Endodermal cell (in vitro differentiated cells): ENCODE measurements at places on chromosomes 16 and 17.
A peak's percentile ranks its signal among the peaks of the same experiment; 100 is the strongest.

GRCh38 chr17:35242158-35242804, 591 bp upstream of the SLFN5 start:
- peak overlapping the region; percentile 95 for H3K4me3 ChIP-seq
- H3K36me3 ChIP-seq: no peaks in the 10 kb centered on the region
- H3K27ac ChIP-seq: no peak overlapping the region
- H3K27me3 ChIP-seq: no peaks in the 10 kb centered on the region
- peaks cover 8% of the 10 kb centered on the region for H3K4me1 ChIP-seq

- H3K27me3 ChIP-seq: no peaks in the 10 kb centered on the region
- DNase-seq: peak; percentile 54
- H3K4me1 ChIP-seq: peaks cover 3% of the 10 kb centered on the region
- H3K27ac ChIP-seq: no peak overlapping the region
Measured at GRCh38 chr17:82239926-82240505, 11.2 kb downstream of the SLC16A3 start.

- peaks cover under 1% of the 10 kb centered on the region for H3K4me1 ChIP-seq
- no peaks in the 10 kb centered on the region for H3K36me3 ChIP-seq
- H3K4me3 ChIP-seq: no peak overlapping the region
- no peak overlapping the region for H3K27ac ChIP-seq
- H3K27me3 ChIP-seq: no peaks in the 10 kb centered on the region
Measured at GRCh38 chr16:76800196-76800595, 390.8 kb upstream of the MON1B start.

DNA sequence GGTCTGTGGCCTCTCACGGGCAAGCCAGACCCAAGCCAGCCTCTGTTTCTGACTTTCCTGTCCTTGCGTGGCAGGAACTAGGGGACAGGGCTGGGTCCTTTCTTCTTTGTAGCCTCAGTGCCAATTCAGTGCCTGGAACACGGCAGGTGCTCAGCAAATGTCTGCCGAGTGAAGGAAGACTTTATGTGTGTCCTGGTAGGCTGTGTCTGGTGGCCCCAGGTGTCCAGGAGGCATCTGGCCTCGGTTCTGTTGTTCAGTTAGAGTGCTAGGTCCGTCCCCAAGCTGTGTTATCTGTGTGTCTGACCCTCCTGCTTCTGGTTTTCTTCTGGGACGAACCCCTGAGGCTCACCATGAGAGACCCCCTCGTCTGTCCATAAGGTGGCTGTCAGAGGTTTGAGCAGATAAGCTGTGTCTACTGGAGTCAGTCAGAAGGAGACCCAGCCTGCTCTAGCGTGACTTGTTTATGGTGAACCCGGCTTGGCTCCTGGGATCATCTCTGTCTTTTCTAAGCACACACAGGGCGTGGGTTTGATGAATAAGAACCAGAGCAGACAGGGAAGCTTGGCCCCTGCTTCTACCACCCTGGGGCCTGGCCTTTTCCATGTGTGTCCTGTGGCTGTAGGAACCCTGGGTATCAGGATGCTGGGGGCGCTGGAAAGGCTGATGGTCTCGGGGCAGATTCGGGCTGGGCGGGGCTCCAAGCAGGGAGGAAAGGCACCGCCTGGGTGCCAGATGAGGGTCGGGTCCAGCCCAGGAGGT, 39.3 kb downstream of the ENGASE start:
- peaks cover 6% of the 10 kb centered on the region for H3K4me1 ChIP-seq
- no peaks in the 10 kb centered on the region for H3K27me3 ChIP-seq
- H3K36me3 ChIP-seq: no peaks in the 10 kb centered on the region
- no peak overlapping the region for H3K4me3 ChIP-seq
- DNase-seq: no peak

- H3K4me3 ChIP-seq: no peak overlapping the region
- peak; percentile 48 for DNase-seq
- H3K4me1 ChIP-seq: no peaks in the 10 kb centered on the region
- no peak overlapping the region for H3K27ac ChIP-seq
Measured at GRCh38 chr16:78727536-78727935, 628.1 kb downstream of the WWOX start.

DNA sequence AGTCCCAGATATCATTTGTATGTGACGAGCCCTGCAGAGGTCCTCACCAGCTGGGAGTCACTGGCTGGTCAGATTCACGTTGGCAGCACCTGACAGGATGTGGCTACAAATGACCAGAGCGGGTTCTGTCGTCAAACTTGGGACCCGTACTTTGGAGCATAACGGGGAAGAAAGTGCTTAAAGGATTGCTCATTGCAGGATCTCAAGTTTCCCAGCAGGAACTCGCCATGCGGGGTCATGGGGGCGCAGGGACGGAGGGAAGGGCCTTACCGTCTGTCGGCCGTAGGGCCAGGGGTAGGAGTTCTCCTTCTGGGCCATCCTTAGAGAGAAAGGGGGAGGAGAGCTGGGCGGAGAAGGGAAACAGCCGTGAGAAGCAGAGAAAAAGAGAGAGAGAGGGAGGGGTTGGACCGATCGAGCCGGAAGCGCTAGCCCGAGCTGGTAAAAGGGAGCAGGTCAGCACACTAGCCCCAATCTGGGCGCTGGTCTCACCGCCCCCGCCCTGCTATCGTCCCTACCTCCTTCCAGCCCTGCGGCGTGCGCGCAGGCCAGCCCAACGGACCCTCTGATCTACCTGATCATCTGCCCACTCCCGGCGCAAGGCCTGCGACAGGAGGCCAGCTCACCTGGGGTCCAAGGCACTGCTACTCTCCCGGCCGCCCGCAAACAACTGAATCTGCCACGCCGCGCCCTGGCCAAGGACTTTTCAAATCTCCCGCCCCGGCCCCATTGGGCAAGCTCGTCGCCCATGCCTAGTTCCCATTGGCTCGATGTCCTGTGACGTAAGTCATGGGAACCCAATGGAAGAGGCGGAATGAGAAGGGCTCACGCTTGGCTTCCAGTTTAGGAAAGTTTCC, at the start of gene AURKB:
Gene AURKB, minus strand, starts transcription at position 669 of the 854 bp plus-strand sequence. Its CDS starts 351 bp downstream, at position 318.
- no peaks in the 10 kb centered on the region for H3K27me3 ChIP-seq
- peak within 1 kb of the TSS; percentile 96 for H3K4me3 ChIP-seq
- H3K27ac ChIP-seq: peak within 1 kb of the TSS; percentile 72

DNA sequence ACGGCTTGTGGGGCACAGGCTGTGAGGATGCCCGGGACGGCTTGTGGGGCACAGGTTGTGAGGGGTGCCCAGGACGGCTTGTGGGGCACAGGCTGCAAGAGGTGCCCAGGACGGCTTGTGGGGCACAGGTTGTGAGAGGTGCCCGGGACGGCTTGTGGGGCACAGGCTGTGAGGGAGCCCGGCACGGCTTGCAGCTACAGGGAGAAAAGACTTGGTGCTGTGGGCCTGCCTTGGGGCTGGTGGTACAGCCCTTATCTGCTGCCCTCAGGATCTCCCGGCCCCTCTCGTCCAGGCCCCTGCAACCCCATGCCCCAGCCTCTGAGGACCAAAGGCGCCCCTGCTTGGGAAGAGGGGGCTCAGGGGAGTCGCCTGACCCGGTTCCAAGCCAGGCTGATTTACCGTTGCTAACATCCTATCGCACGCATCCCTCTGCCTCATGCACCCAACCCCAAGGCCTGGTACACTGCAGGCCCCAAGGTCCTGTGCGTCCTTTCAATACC, 5.0 kb upstream of the HBM start:
- no peak overlapping the region for H3K4me3 ChIP-seq
- DNase-seq: no peak
- H3K36me3 ChIP-seq: no peaks in the 10 kb centered on the region
- H3K27me3 ChIP-seq: peaks cover 79% of the 10 kb centered on the region
- H3K4me1 ChIP-seq: no peaks in the 10 kb centered on the region

DNA sequence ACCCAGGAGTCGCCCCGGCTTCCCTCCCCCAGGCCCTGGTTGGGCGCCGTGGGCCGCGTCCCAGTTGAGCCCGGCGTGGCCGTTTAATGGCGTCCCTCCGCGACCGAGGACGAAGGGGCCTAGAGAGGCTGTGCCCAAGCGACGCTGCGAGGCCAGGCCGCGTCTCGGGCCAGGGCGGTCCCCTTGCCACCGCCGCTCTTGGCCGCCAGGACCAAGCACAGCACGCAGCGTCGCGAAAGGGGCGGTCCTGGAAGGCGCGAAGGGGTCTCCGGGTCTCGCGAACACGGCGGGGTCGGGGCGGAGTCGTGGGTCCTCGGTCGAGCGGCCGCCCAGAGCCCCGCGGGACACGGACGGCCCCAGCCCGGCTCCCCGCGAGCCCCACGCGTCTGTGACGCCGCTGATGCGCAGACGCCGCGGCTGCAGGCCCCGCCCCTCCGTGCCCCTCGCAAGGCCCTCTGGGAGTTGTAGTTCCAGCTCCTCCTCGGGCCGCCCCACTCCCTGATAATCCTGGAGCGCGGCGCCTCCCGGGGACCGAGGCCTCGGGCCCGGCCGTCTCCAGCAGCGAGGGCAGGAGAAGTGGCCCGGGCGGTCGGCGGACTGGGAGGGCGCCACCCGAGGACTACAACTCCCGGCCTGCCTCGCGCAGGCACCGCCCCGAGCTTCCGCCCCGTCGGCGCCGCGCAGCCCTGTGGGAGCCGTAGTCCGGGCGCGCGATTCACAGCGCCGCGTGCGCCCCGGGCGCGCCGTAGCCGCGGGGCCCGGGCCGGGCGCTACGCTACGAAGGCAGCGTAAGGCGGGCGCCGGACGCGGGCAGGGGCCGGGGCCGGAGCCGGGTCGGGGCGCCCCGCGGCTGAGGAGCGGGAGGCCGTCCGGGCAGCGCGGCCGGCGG, at the start of gene CAPN15:
Gene CAPN15, plus strand, starts transcription at position 698 of the 889 bp plus-strand sequence. CDS start 19,127 bp downstream, outside the sequence.
- peak within 1 kb of the TSS; percentile 84 for H3K27ac ChIP-seq
- H3K4me3 ChIP-seq: peak within 1 kb of the TSS; percentile 91
- peak; percentile 94 for DNase-seq
- H3K27me3 ChIP-seq: no peaks in the 10 kb centered on the region

DNA sequence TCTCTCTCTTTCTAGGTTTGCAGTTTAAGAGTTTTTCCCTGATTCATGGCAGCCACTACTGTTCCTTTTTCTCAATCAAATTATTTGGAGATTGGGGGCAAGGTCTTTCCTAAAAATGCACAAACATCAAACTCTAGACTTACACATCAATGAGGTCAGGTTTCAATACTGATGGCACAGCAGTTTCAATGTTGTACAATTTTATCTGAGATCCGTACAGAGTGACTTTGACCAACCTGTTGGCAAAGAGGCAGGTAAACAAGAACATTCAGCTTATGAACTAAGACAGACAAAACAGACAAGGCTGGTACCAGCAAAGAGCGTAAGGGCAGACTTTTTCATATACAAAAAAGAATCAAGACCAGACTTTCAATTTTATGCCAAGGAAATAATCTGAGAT, 58.0 kb upstream of the GSG1L start:
- no peak overlapping the region for H3K27ac ChIP-seq
- peaks cover 75% of the 10 kb centered on the region for H3K36me3 ChIP-seq
- no peak overlapping the region for H3K4me3 ChIP-seq
- peaks cover 16% of the 10 kb centered on the region for H3K4me1 ChIP-seq
- H3K27me3 ChIP-seq: no peaks in the 10 kb centered on the region

- no peak for DNase-seq
- H3K36me3 ChIP-seq: peaks cover 13% of the 10 kb centered on the region
- H3K4me3 ChIP-seq: no peak overlapping the region
- H3K4me1 ChIP-seq: peaks cover 17% of the 10 kb centered on the region
Measured at GRCh38 chr16:3857189-3858043, 23.1 kb downstream of the CREBBP start.

DNA sequence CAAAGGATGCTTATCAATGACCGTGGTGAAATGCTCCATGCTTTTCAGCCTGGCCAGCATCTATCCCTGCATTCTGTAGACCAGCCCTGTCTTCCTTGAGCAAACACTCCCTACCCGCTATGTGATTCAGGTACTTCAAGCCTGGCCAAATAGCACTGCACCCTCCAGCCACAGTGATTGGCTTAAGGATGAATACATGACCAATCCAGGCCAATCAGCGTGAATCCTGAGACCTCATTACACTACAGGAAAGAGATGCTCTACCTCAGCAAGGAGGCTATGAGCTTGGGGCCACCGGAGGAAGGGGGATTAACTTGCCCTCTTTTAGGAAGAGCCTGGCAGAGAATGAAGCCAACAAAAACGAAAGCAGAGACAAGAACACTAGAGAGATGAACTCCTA, 162.5 kb downstream of the ZNF423 start:
- H3K27ac ChIP-seq: no peak overlapping the region
- DNase-seq: peak; percentile 61
- peaks cover 25% of the 10 kb centered on the region for H3K4me1 ChIP-seq
- no peak overlapping the region for H3K4me3 ChIP-seq
- no peaks in the 10 kb centered on the region for H3K27me3 ChIP-seq

GRCh38 chr17:72053449-72053848, 67.4 kb upstream of the SOX9 start:
- DNase-seq: peak; percentile 82
- H3K27me3 ChIP-seq: no peaks in the 10 kb centered on the region
- H3K4me1 ChIP-seq: peaks cover 5% of the 10 kb centered on the region
- no peak overlapping the region for H3K4me3 ChIP-seq
- H3K27ac ChIP-seq: no peak overlapping the region

DNA sequence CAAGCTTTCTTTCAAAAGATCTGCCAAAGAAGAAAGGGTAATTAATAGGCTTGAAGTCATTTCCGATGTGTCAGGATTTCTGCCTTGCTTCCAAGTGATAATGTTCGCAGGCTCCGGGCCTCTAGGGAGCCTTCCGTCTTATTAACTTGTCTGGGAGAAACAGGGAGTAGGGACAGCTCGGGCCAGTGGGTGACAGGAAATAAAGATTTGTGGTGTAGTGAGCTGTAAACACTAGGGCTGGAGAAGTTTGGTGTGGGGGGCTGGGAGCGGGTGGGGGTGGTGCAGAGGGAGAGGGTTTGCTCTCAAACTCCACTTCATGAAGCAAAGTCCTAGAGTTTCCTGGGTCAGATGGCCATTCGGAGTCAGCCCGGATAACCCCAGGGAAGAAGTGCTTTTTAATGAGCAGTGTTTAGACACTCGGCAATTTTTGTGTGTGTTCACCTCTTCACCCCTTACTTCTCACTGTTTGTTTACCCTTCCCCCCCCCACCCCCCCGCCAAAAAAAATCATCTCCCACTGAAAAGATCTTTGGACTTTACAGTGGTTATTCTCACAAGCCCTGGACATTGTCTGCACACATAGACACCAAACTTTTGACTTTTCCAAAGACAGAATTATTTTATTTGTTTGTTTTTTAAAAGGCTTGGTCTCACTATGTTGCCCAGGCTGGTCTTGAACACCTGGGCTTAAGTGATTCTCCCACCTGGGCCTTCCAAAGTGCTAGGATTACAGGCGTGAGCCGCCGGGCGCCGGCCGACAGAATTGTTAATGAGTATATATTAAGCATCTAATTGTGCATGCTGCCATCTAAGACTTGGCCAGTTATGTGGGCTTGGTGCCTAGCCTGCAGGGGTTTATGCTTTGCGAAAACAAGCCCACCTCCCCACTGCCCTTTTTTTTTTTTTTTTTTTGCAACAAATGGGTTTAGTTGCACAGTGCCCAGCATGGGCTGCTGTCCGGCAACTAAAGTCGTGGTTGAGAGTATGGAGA, 196.4 kb downstream of the CCDC182 start:
- no peak overlapping the region for H3K4me3 ChIP-seq
- peak; percentile 77 for DNase-seq
- peak overlapping the region; percentile 85 for H3K27ac ChIP-seq

GRCh38 chr16:9151597-9151996, 60.2 kb downstream of the HAPSTR1 start:
- no peak for DNase-seq
- no peaks in the 10 kb centered on the region for H3K27me3 ChIP-seq
- no peak overlapping the region for H3K27ac ChIP-seq
- H3K36me3 ChIP-seq: no peaks in the 10 kb centered on the region

GRCh38 chr17:64056269-64057005, 36.0 kb upstream of the ICAM2 start:
- peak; percentile 95 for DNase-seq
- no peak overlapping the region for H3K27ac ChIP-seq
- peaks cover 27% of the 10 kb centered on the region for H3K36me3 ChIP-seq
